ENCODE measurements at places on chromosomes 2 and 18.

DNA sequence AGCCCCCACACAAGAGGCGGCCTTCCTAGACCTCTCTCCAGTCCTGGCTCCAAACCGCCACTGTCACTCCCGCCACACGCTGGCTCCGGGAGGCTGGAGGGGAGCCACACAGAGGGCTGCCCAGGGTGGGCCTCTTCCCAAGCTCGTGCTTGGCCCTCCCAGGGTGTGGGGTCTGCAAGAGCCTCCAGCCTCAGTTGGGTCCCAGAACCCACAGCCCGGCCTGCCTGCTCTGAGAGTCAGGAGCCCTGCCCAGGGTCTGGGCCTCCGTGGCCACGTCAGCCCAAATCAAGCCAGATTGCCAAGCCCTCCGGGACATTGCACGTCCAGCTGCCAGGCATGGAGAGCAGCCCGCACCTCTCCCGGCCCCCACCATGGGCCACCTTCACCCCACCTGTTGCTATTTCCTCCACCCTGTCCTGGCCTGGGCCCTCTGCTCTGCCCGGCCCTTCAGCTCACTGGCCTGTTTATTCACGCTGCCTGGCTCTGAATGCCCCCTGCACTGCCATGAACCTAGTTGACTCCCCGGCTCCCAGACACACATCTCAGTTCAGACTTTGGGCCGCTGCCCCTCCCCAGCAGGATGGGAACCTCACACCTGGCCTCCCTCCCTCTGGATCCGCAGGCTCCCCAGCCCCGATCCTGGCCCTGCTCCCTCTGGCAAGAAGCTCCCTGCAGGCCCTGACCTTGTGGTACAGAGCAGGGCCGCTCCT, 61.0 kb downstream of the BIN1 start:
- no peak for DNase-seq

GRCh38 chr2:222305516-222306392, 7.0 kb upstream of the PAX3 start:
- DNase-seq: no peak

GRCh38 chr2:23546913-23547312, 161.9 kb downstream of the KLHL29 start:
- DNase-seq: no peak

GRCh38 chr2:66461664-66462500, 27.0 kb downstream of the MEIS1 start:
- DNase-seq: no peak

- no peak for DNase-seq
These were observed 54.0 kb upstream of the GPR45 start for GRCh38 chr2:105187531-105187930.

DNA sequence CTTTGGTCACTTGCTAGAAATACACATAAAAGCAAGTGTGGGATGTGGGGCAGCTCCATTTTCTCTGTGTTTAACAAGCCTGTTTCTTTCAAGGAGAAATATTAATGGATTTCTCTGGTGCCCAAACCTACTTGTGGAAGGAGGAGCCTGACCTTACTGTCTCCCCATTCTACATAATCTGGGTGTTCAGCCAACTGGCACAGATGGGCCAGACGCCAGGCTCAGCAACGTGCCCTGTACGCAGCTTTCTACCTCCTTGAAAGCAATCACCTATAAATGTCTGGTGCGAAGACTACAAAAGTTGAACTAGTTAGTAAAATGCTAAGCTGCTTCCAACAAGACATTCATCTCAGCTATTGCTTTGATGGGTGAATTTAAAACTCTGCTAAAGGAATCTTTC, 33.2 kb upstream of the MYO3B start:
- DNase-seq: no peak

DNA sequence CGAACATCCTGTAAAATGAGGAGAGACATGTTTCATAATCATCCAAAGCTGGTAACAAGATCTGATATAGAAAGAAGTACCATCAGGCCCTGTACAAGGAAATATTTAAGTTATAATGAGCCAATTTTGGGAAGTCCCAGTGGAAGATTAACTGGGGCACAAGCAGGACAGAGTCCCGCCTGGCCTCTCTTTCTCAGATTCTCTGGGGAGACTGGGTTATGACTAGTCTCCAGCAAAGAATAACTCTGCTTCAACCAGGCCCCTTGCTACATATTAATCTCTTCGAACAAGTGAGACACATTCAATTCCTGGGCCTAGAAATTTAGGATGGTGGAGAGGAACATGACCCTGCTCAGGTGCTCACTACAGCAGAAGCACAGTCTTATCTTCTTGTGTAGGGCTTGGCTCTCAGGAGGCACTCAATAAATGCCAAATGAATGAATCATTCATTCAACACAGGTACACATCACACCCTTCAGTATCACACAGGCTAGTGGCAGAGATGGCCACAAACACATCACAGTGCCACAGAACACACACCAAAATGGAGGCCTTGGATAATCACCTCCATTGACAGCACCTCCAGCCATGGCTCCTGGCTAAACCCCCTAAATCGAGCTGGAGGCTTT, 46.4 kb upstream of the RNF152 start:
- DNase-seq: no peak

- DNase-seq: no peak
These were observed 236.8 kb upstream of the TNP1 start for GRCh38 chr2:217096474-217097225.

- no peak for DNase-seq
These were observed 18.4 kb downstream of the VPS54 start for GRCh38 chr2:64000630-64001381.

DNA sequence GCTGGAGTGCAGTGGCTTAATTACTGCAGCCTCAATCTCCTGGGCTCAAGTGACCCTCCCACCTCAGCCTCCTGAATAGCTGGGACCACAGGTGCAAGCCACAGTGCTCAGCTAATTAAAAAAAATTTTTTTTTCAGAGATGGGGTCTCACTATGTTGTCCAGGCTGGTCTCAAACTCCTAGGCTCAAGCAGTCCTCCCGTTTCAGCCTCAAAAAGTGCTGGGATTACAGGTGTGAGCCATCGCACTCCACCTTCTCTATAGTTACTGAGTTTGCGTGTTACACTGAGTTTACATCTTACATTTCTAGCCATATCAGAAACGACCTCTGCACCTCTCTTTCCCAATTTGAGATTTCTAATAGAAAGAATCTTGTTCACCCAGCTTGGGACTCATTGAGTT, 53.6 kb upstream of the EML4 start:
- DNase-seq: no peak

DNA sequence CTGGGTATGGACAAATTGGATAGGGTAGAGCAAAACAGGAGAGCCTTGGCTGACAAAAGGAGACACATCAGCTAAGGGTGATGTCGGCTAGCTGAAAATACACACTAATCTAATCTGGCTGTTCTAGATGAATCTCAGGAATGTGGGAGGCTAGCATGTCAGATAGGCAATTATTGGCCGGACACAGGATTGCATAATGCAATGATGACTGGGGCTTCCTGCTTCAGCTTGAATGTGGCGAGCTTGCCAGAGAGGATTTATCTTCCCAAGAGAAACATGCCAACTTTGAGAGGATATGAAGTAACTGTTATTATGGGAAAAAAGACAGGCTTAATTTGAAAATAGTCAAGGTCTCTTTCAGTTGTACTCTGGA, 102.4 kb downstream of the TRIB2 start:
- no peak for DNase-seq

DNA sequence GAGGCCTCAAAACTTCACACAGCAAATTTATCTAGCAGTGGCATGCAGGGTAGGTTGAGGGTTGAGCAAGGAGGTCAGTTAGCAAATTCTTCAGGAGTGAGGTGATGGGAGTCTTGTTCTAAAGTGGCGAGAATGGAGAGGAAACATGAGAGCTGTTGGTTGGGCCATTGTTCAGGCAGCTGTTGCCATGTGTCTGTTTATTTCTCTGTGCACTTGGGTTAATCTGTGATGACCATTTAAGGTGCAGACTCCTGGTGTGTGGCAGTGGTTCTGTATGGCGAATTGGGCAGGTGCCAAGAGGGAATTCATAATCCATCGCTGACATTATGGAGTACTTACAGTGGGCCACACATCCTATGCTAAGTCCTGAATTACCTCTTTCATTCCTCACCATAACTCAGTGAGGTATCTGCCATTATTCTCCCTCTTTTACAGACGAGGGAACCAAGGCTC, 30.4 kb downstream of the TMEM178A start:
- no peak for DNase-seq

GRCh38 chr2:239667431-239667985, 266.7 kb upstream of the HDAC4 start:
- DNase-seq: no peak

DNA sequence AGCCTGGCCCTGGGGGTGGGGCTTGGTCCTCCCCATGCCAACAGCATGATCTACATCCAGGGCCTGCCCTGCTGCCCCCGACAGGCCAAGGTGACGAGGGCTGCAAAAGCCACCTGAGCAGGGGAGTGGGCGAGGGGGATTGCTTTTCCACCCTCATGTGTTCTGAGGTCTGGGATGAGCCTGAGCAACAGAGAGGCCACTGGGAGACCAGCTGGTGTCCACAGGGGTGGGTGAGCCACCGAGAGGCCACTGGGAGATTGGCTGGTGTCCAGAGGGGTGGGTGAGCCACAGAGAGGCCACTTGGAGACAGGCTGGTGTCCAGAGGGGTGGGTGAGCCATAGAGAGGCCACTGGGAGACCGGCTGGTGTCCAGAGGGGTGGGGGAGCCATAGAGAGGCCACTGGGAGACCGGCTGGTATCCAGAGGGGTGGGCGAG, 147.4 kb upstream of the GPC1 start:
- DNase-seq: no peak

DNA sequence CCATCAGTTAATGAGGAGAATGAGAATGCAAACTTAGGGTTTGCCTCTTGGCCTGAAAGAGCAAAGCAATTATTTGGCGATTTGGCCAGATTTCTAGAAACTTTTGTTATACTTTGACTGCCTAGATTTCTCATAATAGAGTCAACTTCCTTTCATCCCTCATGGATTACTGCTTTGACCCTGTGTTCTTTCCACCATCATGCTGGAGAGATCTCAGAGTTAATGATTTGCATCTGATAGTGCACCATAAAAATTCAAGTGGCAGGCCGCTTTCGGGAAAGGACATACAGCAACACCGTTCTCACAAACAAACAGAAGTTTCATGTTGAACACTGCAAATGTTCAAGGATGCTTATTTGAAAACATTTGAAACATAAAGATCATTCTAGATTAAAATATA, 143.7 kb upstream of the ZFP36L2 start:
- DNase-seq: no peak

- no peak for DNase-seq
These were observed 43.1 kb upstream of the LONRF2 start for GRCh38 chr2:100365434-100365833.

GRCh38 chr2:206051912-206052311, 34.1 kb downstream of the INO80D start:
- DNase-seq: no peak

GRCh38 chr2:188517549-188518215, 226.0 kb downstream of the GULP1 start:
- DNase-seq: no peak

GRCh38 chr2:160375802-160376469, 117.7 kb downstream of the RBMS1 start:
- no peak for DNase-seq

DNA sequence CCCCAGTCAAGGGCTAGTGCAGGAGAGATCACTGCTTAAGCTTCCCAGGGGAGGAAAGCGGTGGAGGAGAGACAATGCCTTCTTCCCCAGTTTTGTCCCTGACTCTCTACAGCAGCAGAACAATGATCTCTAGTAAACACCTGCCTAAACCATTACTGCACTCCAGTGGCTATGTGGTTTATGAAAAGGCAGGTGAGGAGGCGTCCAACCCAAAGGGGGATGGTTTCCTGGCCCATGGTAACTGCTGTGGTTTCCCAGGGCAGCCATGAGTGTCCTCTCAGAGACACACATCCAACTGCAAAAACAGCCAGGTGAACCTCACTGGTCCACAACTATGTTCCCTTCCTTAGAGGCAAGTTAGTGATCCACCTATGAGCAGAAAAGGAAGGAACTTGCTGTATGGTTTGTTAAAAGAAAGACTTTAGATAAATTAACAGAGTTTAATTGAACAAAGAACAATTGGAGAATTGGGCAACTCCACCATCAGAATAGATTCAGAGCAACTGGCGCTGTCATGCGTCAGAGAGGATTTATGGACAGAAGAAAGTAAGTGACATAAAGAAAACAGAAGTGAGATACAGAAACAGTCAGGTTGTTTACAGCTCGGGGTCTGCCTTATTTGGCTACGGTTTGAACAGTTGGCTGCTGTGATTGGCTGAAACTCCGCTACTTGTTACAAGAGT, 4.8 kb upstream of the TTC39C start:
- no peak for DNase-seq

GRCh38 chr18:11760498-11761167, 71.6 kb downstream of the GNAL start:
- no peak for DNase-seq

DNA sequence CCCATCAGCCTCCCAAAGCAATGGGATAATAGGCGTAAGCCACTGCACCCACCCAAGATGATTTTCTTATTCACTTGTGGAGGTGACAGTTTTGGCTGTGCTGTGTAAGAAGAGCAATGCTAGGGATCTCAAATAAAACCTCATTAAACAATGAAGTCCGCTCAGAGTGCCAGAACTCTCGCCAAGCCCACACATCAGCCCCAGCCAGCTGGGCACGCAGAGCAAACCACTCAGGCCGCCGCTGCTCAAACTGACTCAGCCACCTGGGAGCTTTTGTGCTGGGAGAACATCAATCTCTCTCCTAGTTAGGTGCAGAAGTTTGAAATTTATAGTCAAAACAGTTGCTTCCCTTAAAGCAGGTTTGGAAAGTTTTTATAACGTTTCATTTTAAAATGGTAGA, 47.6 kb downstream of the RNF152 start:
- DNase-seq: no peak

DNA sequence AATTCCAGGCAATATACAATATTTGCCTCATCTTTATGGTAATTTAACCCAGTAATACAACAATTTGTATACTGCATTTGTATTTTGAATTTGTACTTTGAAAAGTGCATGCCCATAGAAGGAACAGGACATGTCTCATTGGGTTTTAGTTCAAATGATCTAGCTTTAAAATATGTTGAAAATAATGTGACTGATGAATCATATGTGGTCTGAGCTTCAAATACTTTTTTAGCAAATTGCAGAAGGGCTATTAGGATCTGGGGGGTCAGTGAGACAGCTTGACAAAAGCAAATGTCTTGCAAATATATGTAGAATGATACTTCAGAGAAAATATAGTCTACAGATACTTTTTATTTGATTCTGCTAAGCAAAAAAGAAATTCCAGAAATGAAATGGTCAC, 248.9 kb downstream of the DCC start:
- DNase-seq: no peak

DNA sequence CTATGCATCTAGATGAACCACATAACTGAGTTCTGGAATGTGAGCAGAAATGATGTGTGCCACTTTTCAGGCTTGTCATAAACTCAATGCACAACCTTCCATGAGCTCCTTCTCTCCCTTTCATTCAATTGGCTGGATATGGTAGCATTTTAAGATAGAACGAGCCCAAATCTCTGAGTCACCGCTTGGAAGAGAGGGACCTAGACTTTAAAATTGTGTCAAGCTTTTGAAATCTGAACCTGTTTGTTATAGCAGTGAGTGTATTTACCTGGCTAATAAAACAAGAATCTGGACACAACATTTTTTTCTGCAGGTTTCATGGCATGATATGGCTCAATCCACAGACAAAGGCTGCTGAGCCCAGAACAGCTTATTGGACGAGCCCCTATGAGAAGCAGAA, 297.8 kb upstream of the SPRED2 start:
- DNase-seq: no peak

GRCh38 chr18:26999797-27000196, 134.3 kb upstream of the AQP4 start:
- no peak for DNase-seq

- no peak for DNase-seq
These were observed 25.3 kb downstream of the MYO1B start for GRCh38 chr2:191270306-191271161.
